ENCODE measurements at places on chromosomes 1 and 21. TPM values are rescaled to one million over a fixed set of nuclear protein-coding genes. Genes with fewer than 3 reads are reported as not detected.

The SPRR4 gene
- not detected for total RNA-seq

The CFAP107 gene
- not detected for total RNA-seq

The GSTM3 gene
- total RNA-seq = 11.6 TPM

The SEC22B gene
- 22.0 TPM for total RNA-seq

The PDE4B gene
- 224 TPM for total RNA-seq

The TAL1 gene
- not detected for total RNA-seq

The UBL4B gene
- not detected for total RNA-seq

The C1orf185 gene
- not detected for total RNA-seq

The GUK1 gene
- total RNA-seq = 548 TPM

The FAM177B gene
- not detected for total RNA-seq

The ORC1 gene
- total RNA-seq = 1.2 TPM

The LCE1E gene
- not detected for total RNA-seq

The LIN28A gene
- not detected for total RNA-seq

The SPATA45 gene
- total RNA-seq = not detected

The PGLYRP4 gene
- total RNA-seq = not detected

The SF3B4 gene
- total RNA-seq = 52.0 TPM

The BGLAP gene
- total RNA-seq = 2.0 TPM

The CHAF1B gene
- 2.0 TPM for total RNA-seq

The RIPPLY3 gene
- total RNA-seq = not detected

The ACTL8 gene
- not detected for total RNA-seq

The RHD gene
- 0.14 TPM for total RNA-seq

The OR2L2 gene
- total RNA-seq = 0.11 TPM
